NCI-H146 (cell line): ENCODE measurements at places on chromosomes 2 and 18.

GRCh38 chr2:43269074-43269572, 42.7 kb upstream of the ZFP36L2 start:
- peak; percentile 89 for DNase-seq

GRCh38 chr2:86308984-86309695, 28.3 kb downstream of the REEP1 start:
- no peak for DNase-seq

DNA sequence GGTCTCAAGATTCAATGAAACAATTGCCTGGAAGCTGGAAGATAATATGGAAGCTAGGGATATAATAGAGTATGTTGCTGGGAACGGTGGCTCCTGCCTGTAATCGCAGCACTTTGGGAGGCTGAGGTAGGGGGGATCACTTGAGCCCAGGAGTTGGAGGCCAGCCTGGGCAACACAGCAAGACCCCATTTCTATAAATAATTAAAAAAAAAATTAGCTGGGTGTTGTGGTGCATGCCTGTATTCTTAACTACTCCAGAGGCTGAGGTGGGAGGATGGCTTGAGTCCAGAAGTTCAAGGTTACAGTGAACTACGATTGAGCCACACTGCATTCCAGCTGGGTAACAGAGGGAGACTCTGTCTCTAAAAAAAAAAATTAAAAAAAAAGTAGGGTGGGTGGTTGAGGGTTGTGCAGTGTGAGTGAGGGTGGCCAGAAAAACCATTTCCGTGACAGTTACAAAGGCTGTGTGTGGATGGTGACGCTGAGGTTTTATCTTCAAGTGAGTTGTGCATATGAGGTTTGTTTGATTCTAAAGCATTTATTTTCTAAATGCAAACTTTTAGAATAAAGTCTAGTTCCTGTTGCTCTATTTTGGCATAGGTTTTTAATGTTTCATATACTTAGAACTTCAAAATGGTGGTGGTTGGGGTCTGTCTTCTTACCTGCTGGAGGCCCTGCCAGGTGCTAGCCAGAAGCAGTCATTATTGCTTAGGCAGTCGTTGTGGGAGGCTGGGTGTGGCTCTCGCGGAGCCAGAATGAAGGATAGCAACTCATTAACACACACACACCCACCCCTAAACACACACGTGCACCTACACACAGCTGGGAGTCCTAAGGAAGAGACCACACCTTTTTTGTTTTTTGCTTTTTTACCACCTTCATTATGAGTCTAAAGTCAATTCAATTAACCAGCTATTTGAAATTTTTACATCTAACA, 4.7 kb upstream of the IL1R2 start:
- DNase-seq, result no peak

- DNase-seq, result peak; percentile 64
Observed at GRCh38 chr18:37564711-37565100, 892 bp downstream of the CELF4 start.

DNA sequence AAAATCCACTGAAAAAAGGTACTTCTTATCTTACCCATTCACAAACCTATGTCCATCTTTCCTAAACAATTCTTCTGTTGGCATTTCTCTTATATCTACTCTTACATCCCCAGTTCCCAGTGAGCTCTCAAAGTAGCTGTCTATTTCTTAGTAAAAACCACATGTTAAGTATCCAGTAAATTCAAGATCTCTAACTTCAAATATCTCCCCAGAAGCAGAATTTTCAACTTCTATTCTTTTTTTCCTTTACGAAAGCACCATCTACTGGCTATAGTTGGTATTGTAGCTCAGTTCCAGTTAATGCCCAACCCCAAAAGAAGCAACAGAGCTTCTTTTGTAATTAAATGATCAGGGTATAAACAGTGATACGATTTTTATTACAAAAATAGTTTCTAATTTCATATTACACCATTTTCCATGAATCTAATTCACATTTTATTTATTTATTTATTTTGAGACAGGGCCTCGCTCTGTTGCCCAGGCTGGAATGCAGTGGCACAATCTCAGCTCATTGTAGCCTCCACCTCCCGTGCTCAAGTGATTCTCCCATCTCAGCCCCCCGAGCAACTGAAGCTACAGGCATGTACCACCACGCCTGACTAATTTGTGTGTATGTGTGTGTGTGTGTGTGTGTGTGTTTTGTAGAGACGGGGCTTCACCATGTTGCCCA, 28.5 kb downstream of the HRH4 start:
- DNase-seq, result peak; percentile 40

- no peak for DNase-seq
Observed at GRCh38 chr2:141554810-141555209, 576.0 kb downstream of the LRP1B start.
